HFFc6 (cell line): ENCODE measurements at places on chromosomes 1 and 21. TPM values are rescaled to one million over a fixed set of nuclear protein-coding genes. Genes with fewer than 3 reads are reported as not detected.
A peak's percentile ranks its signal among the peaks of the same experiment; 100 is the strongest.

- no peak for DNase-seq
Measured at GRCh38 chr1:24090736-24091135, 21.2 kb downstream of the MYOM3 start.

DNA sequence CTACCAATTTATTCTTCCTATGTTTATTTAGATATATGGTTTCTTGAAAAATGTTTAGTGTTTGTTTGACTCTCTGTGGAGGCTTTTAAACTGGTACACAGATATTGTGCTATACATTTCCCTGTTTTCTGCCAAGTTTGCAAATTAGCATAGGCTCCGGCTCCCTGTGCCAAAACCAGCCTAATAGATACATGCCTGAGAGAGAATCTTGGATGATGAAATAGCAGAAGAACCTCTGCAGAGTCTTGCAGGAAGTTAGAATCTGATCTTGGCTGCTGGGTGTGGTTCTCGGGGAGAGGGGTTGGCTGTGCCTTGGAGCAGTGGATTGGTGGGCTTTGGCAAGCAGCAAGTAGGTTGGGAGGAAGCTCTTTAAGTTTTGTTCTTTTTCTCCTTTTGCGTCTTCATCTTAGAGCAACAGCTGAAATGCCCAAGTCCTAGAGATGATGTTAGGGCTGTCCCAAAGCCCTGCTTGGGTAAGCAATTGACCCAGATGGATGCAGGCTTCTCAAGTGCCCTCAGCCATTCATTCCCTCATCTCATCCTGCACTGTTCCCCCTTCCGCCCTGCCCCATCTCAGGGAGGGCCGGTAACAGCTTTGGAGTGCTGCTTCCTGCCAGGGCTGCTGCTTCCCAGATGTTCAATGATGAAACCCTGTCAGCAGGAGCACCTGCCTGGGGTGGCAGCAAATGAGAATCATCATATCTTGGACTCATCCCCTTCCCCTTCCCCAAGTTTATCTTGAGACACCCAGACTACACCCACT lies 9.3 kb downstream of the PLA2G2A start:
- DNase-seq, result no peak

DNA sequence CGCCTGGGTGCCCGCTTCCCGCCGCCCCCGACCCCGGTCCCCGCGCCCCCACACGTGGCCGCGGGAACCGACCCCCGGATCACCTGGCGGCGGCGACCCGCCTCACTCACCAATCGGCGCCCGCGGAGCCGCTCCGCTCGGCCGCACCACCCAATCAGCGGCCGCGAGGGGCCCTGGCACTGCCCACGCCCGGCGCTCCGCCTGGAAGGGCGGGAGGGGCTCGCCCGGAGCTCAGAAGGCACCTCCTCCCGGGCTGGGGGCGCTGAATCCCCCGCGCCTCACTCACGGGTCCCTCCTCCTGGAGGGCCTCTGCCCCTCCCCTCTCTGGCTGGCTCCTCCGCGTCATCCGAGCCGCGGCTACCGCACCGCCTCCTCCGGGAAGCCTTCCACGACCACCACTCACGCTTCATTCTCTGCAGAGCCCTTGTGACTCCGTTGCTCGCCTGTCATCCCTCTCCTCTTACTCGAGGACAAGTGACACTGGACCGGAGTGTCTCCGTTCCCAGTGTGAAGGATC lies 374 bp downstream of the SH2D5 start:
- peak; percentile 58 for DNase-seq

The DTL gene
- 10.0 and 17.5 TPM in 2 replicates for total RNA-seq

DNA sequence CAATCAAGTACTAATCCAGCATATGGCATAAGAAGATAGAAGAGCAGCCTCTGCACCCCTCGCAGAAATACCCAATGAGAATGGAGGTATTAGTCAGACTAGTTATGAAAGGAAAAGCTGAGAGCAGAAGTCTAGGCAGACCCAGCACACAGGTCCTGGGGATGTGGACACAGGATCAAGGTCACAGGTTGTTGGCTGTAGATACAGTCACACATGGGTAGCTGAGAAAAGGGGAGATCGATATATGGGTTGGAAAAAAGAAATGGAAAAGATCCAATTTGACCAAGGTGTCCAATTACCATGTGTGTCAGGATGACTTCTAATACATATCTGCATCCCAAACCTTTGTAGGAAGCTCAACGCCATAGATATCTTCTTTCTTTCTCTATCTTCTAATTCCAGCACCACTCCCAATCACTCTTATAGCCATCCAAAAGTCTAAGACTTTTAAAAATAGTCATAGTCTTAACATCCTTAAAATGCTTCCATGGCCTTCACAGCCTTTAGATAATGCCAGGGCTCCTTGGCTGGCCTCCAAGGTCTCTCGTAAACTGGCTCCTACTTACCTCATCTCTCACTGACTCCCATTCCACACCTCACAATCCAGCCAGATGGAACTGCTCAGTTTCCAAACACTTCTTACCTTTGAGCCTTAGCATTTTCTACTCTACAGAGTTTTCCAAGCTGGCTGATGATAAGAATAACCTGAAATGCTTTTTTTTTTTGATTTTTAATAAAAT lies 8.3 kb upstream of the ZC3H11B start:
- DNase-seq, result no peak

The SPRR1A gene
- total RNA-seq, result not detected in 3 replicates

- DNase-seq, result no peak
Measured at GRCh38 chr1:248886237-248886895, 19.7 kb upstream of the PGBD2 start.

GRCh38 chr1:160868141-160868540 lies 5.5 kb upstream of the CD244 start:
- no peak for DNase-seq

DNA sequence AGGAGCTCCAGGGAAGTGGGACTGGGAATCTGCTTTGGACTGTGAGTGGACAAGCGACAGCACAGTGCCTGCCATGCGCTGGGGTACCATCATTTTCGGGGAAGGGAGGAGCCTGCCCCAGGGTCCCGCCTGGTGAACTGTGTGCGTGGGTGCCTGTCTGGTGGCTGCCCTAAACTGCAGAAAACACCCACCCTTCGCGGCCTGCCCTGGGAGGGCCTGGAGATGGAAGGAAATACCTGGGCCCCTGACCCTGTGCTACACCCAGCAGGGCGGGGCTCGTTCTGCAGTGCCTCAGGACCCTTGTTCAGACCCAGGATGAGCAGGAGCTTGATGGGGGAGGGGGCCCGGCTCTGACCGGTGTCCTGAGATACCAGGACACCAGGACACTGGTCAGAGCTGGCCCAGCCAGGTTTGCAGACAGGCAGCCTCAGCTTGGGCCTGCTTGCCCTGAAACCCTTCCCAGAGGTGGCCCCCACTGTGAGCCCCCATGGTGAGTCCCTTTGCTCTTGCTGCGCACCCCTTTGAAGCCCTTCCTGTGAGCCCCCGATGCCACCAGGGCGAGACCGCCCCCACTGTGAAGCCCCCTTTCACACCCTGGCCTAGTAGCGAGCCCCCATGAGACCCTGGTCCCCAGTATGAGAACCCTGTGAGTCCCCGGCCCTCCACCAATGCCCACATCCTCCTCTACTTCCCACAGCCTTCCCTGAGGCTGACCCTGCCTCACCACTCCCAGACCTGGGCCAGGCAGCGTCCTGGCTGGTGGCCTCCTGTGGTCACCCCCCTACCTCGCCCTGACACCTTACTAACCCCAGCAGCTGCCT lies 2.6 kb downstream of the GJC2 start:
- DNase-seq, result no peak

DNA sequence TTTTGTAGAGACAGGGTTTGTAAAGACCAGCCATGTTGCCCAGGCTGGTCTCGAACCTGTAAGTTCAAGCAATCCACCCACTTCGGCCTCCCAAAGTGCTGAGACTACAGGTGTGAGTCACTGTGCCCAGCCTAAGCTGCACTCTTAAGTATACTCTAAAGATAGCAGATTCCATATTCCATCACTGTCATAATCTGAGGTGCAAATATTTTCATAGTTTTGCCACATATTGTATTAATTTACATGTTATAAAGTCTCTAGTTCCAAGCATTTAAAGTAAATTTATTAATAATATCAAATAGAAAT lies 121.3 kb downstream of the HFM1 start:
- no peak for DNase-seq

The BCAN gene
- not detected in 3 replicates for total RNA-seq

GRCh38 chr1:246178717-246179311 lies 328.3 kb downstream of the SMYD3 start:
- DNase-seq, result no peak

- no peak for DNase-seq
Measured at GRCh38 chr21:32193098-32193465, 85.8 kb downstream of the MIS18A start.

The SLAMF9 gene
- total RNA-seq, result not detected in 3 replicates

The NBPF8 gene
- total RNA-seq, result 5.6 to 6.0 TPM (median 5.7 TPM) in 3 replicates

DNA sequence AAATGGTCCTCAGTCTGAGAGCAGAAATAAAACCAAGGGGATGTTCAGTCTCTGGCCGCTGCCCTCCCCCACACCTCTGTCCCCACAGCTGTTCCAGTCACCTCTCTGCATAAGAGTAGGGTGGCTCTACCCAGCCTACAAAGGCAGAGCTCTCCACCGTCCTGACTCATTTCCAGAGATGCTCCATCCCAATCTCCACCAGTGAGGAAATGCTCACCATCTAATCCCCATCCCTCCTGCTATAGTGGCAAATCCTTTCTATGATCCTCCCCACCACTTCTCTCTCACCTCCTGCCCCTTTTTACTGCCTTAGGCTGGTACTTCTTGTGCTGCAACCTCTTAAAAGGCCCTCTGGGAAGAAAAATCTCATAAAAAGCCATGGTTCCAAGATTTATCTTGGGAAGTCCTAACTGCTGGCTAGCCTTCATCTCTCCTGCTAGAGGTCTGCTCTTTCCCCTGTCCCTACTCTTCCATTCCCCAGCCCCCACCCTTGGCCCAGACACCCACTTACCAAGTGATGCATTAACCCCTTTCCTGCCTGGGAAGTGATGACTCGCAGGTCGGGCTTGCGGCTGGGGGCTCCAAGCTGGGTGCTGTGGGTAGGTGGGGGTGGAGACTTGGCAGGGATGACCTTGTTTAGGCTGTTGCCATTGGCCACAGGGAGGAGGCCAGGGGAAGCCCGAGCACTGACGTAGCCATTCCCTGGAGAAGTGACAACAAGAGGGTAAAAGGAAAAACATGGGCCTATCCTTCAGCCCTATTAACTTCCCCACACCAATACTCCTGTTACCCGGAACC lies 23.9 kb downstream of the MEF2D start:
- peak; percentile 30 for DNase-seq

DNA sequence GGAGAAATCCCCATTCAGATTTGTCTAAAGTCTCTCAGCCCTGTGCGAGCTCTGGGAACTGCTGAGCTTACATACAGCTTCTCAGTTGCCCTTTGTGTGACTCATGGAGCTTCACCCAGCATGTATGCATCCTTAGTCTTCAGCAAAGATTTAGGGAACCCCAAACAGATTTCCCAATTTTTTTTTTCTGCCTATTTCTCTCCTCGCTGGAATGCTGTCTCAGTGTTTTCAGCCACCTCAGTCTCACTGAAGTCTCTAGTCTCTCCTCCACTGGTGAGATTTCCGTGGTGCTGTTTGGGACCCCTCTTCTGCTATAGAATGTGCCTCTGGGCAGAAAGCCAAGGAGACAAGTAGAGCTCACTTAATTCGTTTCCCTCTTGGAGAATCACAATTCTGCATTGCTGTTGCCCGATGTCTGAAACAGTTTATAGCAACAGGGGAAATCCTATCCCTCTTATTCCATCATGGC lies 28.1 kb upstream of the TXLNA start:
- peak; percentile 76 for DNase-seq

The PLEKHA6 gene
- 1.7 to 2.4 TPM (median 2.3 TPM) in 3 replicates for total RNA-seq

DNA sequence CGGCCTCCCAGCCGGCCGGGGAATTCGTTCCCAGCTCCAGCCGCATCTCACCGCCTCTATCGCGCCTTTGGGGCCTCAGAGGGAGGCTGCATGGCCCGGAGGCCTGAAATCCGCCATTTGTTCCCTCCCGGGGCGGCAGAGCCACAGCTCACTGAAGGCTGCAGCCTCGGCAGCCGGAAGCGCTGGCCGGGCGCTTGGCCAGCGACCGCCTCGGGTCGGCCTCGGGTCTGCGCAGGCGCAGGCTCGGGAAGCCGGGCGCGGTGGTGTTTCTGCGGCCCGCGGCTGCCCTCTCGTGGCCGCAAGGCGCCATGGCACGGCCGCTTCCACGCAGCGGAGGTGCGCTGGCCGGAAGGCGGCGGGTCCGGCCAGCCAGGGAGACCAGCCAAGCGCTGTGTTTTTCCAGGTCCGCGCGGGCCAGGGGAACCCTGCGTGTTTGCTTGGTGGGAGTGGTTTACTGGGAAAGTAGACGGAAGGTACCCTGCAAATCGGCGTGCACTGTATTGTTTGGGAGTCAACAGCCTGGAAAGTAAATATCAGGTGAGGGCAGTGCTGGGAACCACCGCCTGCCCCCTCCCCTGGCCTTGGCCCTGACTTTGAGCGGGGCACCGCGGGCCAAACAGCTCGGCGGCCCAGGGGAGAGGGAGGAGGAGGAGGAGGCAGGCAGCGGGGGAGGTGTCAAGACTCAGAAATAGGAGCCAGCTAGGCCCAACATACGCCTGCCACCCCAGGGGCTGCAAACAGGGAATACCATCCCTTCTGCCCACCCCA lies 52.7 kb upstream of the CD34 start:
- peak; percentile 69 for DNase-seq

GRCh38 chr1:217876896-217877295 lies 245.8 kb downstream of the SPATA17 start:
- no peak for DNase-seq

GRCh38 chr1:155081472-155082300 lies 3.0 kb downstream of the EFNA3 start:
- no peak for DNase-seq
